ENCODE measurements at places on chromosomes 3 and 15. TPM values are rescaled to one million over a fixed set of nuclear protein-coding genes. Genes with fewer than 3 reads are reported as not detected.

PCOLCE2 gene
- not detected for total RNA-seq

C2CD4B gene
- total RNA-seq, result 0.17 TPM

MYH15 gene
- 0.42 TPM for total RNA-seq

PXYLP1 gene
- total RNA-seq, result 17.1 TPM

CYP1A2 gene
- not detected for total RNA-seq

CLDN18 gene
- not detected for total RNA-seq

EOMES gene
- 18.6 TPM for total RNA-seq

GPR149 gene
- not detected for total RNA-seq

CHCHD6 gene
- 5.2 TPM for total RNA-seq

FSD2 gene
- not detected for total RNA-seq

WDR49 gene
- not detected for total RNA-seq

LRTM1 gene
- total RNA-seq, result not detected

IMPG2 gene
- total RNA-seq, result 0.54 TPM

PLSCR2 gene
- 1.1 TPM for total RNA-seq

GOLGA8N gene
- total RNA-seq, result 30.5 TPM

CSPG5 gene
- 0.49 TPM for total RNA-seq

DPH6 gene
- total RNA-seq, result 16.9 TPM

KNL1 gene
- 36.6 TPM for total RNA-seq

P4HTM gene
- 48.9 TPM for total RNA-seq

All from T-helper 1 cell treated with Interleukin-12 subunit alpha and Interleukin-12 subunit beta and Interleukin-4 antibody, amounts not matched to agents 30 ng/mL and 1 ng/mL, for 36 hours (primary cell).